Activated T-helper 17 cell treated with anti-CD3 and anti-CD28 coated beads, Interleukin-2, amount 50 U/mL, for 72 hours (primary cell): ENCODE measurements at places on chromosomes 1 and 21.

GRCh38 chr1:27007909-27008582 lies 4.6 kb downstream of the TENT5B start:
- ATAC-seq, result no peak

GRCh38 chr1:205719762-205720161 lies 30.2 kb downstream of the NUCKS1 start:
- peak; percentile 89 for ATAC-seq

DNA sequence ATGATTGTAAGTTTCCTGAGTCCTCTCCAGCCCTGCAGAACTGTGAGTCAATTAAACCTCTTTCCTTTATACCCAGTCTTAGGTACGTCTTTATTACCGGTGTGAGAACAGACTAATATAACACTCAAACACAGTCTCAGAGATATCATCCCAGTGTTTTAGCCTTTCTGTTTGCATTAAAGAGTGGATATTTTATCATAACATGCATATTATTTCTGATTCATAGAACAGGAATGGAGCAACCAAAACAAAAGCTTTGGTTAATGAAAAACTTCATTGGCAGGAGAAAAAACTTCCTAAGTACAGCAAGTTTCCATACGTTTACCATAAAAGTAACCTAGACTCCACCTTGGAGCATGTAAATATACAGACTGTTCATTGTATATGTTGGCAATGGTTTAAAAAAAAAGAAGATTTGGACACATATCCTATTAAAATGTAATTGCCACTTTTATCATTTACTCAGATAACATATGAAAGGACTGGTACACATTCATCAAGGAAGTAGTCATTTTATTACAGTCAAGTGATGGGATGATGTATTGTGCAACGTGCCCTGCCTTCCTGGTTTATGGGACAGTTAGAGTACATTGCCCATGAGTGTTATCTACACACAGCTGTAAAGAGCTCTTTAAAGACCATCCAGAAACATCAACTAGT lies 144.8 kb downstream of the ETS2 start:
- ATAC-seq, result no peak

DNA sequence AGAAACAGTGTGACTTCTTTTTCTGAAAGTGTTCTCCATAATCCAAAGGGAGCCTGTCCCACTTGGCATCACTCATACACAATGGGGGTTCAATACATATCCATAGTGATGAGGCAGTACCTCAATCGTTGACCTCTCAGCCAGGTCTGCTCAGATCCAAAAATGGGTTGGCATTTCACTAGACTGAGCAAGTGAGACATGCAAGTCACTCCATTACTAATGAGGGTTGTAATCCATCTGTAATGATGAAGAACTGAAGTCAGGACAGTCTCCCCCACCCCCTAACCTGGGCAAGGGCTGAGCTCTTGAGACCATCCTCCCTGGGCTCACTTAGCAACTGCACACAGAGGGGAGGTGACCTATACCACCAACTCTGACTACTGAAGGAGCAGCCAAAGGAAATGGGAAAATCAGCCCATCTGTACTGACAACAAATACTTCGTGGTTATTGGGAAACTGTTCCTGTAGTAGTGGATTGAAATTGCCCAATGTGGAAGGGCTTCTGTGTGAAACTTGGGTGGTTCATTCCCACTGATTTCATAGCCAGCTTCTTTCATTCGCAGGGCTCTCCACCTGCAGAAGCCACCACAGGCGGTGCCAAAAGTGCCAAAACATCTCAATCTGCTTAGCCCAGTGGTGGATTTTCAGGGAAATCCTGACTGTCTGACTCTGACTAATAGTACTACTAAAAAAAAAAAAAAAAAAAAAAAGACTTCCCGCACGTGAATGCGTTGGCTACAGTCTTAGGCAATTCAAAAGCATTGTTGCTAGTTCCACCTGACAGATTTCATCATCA lies 5.0 kb downstream of the NGF start:
- peak; percentile 74 for ATAC-seq

- ATAC-seq, result no peak
Measured at GRCh38 chr1:231605149-231606100, 21.2 kb upstream of the DISC1 start.

- ATAC-seq, result no peak
Measured at GRCh38 chr1:197486946-197487345, 218.9 kb downstream of the CRB1 start.

DNA sequence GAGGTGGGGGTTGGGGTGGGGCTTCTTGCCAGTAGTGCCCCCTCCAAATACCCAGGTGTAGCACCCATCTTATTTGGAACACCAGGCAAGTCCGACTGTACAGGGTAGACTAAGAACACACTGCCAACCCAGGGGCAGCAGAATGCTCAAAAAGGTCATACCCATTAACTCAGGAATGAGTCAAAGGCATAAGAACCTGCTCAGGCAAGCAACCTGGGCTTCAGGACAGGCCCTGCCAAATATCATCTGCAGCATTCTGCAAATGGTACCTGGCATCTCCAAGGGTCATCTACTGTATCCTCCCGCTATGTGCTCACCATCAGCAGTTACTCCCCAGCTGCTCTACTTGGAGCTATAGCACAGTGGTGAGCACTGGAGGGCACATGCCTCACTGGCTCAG lies 19.4 kb downstream of the PEA15 start:
- no peak for ATAC-seq

GRCh38 chr1:204128464-204128963 lies 23.3 kb downstream of the ETNK2 start:
- ATAC-seq, result peak; percentile 6

DNA sequence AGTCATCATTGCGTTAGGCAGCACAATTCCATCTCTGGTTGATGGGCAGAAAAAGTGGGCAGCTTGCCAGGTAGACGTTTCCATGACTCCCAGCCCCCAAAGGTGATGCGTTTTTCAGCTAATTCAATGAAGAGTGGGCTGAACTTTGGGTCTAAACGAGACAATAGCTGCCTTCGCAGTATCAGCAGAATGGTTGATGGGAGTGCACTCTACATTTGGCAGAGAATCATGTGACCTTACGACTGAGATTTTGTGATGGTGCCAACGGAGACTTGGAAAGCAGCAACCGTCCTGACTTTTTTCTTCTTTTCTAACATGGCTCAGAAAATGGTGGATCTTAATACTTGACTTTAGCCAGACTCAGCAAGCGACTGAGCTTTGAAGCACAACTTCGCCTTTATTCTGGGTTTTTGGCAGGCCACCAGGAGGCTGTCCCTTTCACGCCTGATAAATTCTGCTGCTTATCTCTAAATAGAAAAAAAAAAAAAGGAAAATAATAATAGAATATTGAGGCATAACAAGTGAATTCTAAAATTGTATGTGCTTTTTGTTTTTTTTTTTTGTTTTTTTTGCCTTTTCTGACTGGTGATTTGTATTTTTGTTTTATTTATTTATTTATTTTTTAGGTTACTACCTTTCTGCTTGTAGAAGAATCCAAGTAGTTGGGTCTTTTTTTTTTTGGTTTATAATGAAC lies 804.8 kb downstream of the USP25 start:
- no peak for ATAC-seq

- ATAC-seq, result no peak
Measured at GRCh38 chr1:247494767-247495166, 36.9 kb upstream of the OR2B11 start.

GRCh38 chr1:183883623-183884022 lies 78.7 kb downstream of the RGL1 start:
- ATAC-seq, result no peak

GRCh38 chr1:209956116-209956515 lies 18.1 kb downstream of the SYT14 start:
- no peak for ATAC-seq

DNA sequence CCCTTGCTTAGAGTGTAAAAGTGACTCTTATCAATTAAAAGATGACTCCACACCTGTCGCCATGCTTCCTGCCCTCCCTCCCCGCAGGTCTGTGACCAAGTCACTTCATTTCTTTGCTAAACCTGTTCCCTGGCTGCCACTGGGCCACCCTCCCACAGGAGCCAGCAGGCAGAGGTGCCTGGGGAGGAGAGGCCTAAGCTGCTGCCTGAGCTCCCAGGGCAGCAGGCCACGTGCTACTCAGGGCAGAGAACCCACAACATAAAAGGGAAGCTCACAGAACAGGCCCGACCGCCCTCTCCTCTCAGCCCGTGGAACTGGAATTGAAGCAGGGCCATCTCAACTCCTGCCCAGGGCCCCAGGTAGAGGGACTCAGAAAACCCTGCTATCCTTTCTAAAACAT lies 4.9 kb downstream of the C1orf198 start:
- no peak for ATAC-seq

GRCh38 chr1:234987415-234988154 lies 141.1 kb downstream of the TOMM20 start:
- peak; percentile 16 for ATAC-seq

- no peak for ATAC-seq
Measured at GRCh38 chr1:47898133-47898845, 98.9 kb downstream of the TRABD2B start.

GRCh38 chr21:33951276-33952178 lies 35.9 kb upstream of the ATP5PO start:
- no peak for ATAC-seq

DNA sequence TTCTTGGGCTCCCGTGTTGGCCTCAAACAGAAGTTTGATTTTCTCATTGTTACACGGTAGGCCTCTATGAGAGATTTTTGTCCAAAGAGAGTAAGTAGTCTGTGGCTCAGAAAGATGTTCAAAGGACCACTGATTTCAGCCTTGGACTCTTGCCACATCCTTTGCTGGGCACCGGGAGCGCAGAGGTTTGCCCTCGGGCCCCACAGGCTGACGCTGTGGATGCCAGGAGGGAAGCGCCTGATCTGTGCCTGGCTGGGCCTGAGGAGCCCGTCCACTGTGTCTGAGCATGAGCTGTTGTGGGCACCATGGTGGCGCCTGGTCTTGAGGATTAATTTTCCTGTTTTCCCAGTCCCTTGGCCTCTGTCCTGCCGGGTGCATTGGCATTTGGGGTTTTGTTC lies 52.3 kb downstream of the PCNT start:
- no peak for ATAC-seq

DNA sequence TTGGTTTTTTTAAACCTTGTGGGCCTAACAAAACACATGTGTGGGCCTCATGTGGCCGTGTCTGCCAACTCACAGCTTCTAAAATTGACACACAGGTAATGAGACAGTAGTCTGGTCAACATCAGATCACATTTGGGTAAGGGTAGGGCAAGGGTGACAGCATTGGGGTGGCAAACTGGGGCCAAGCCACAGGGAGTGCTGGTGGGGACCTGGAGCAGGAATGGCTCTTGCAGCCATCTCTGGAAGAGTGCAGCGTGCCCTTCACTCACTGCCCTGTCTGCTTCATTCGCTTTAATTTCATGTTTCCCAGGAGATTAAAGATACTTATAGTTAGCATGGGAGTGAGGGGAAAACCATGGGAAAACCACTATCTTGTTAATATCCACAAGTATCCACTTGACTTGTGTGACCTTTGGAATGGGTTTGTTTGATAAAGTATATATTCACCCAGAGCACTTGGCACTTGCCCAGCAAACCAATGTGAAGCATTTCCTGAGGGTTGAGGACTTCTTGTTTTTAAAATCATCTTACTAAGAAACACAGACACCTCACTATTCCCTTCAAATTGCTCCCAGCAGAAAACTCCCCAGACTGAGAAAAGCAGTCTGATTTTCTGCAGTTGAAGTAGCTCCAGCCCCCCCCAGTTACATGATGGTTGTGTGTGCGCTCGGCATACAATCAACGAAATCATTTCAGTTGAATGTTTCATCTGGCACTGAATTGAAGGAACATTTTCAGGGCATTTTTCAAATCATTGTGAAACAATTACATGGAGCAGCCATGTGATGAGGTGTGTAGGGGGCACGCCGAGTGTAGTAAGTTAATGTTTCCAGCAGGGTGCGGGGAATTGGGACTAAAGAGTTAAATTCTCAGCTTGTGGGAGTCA lies 175.7 kb downstream of the VPS13D start:
- ATAC-seq, result no peak

DNA sequence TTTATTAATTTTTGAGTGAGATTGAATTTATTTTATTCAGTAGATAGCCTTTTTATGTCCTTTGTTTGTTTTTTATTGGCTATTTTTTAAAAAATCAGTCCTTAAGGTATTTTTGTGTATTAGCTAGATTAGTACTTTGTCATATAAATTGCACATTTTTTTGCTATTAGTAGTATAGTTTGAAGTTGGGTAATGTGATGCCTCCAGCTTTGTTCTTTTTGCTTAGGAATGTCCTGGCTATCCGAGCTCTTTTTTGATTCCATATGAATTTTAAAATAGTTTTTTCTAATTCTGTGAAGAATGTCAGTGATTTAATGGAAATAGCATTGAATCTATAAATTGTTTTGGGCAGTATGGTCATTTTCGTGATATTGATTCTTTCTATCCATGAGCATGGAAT lies 80.4 kb downstream of the MAN1A2 start:
- ATAC-seq, result no peak

DNA sequence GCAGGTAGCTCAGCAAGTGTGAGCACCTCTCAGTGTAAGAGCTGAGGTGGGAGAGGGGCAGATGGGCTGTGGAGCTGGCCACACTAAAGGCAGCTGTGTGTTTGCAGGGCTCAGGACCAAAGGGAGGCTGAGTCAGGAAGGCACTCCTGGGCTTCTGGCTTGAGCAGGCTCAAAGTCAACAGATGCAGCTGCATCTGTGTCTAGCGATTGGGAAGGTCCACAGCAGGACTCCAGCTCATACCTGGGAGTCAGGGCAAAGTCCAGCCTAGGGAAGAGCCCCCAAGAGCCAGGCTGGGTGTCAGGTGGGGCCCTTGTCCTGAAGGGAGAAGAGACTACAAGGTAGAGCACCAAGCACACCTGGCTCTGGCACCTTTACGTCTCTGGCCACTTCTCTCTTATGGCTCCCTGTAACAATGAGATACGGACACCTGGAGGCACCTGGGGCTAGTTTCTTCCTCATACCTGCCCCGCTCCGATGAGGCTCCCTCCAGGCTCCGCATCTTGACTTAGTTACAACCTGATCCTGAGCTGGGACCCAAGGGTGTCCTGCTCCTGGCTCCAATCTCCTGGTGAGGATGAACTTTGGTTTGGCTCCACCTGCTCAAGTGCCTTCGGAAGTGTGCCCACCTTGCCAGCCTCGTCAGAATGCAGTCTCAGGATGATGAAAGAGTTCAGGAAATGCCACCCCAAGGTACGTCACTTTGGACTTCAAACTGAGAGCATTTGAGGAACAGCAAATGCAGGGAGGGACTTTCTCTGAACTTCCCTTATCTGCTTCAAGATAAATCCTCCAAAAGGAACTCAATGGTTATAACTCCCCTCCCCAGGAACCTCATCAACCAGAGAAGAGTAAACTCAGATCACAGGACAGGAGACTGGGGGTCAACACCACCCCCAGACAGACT lies 21.5 kb upstream of the SLC2A1 start:
- no peak for ATAC-seq

GRCh38 chr1:190602325-190602724 lies 124.7 kb upstream of the BRINP3 start:
- no peak for ATAC-seq

- no peak for ATAC-seq
Measured at GRCh38 chr1:41485605-41486004, 1.1 kb upstream of the EDN2 start.

GRCh38 chr1:164515231-164515630 lies 43.8 kb upstream of the PBX1 start:
- no peak for ATAC-seq

GRCh38 chr1:1387098-1388077 lies 11.7 kb downstream of the CCNL2 start:
- ATAC-seq, result no peak
